ENCODE measurements at places on chromosomes 1 and 21.

DNA sequence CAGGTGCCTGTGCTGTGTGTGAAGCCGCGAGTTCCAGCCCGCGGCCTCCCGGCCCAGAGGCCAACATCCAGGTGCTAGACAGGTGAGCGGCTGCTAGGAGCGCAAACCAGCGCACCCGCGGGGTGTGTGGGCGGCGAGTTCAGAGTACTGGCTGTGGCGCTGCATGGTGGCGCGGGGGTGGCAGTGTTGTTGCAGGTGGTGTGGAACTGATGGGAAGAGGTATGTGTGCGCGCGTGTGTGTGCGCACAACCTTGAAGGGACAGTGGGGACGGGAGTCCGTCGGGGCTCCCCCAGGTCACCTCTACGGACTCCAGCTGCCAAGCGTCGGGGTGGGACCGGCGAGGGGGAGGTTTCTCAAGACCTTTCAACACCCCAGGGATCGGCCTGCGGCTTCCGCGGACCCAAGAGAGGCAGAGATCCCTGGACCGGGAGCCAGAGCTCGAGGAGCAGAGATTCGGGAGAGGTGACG, 433 bp upstream of the DMBX1 start:
- DNase-seq, result peak; percentile 44

DNA sequence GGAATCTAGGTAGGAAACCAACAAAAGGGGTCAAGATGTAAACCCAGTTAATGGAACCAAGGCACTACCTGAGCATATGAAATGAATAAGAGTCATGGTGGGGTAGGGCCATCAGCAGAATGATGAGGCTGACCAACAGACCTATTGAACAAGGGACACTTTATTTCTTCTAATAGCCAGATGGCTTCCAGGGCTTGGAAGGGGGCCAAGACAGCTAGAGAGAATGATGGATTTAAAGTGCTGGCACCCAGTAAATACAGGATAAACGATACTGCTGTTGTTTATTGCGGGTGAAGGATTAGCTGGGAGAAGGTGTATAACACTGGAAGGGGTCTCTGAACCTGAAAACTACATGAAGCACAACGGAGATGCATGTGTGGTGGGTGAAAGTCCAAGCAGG, 15.6 kb downstream of the DDAH1 start:
- DNase-seq, result no peak

GRCh38 chr1:3209201-3209600, 140.2 kb downstream of the PRDM16 start:
- no peak for DNase-seq

DNA sequence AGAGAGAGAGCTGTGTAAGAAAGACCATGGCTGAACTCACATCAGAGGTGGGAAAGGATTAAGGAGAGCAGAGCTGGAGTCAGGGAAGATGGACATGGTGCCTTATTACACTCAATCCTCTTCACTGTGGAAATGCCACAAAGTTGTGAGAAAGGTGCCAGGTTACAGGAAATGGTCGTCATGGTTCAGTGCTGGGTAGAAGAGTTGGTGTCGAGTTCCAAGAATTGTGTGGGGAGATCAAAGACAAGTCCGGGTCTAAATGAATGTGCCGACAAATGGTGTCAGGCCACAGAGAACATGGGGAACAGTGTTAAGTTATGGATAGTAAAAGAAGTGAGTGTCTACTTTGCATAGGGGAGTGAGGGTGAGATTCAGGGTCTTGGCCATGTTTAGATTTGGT, 40.9 kb downstream of the LAMC2 start:
- DNase-seq, result no peak

DNA sequence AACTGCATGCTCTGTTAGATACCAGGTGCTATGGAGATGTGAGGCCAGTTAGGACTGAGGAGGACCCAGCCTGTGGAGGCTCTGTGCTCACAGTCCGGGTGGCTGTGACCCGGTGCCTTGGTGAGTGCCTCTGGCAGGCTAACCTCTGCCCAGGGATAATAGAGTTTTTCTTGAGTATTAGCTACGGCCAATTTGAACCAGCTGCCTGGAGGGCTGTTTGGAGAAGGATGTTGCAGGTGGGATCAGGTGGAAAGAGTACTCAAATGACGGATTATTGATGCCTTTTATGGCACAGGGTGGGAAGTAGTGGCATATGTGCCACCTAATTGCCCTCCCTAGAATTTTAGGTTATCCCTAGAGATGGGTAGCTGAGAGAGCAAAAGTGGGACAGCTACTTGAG, 182.7 kb downstream of the GRIK3 start:
- DNase-seq, result no peak

GRCh38 chr1:116958110-116958509, 43.5 kb upstream of the CD101 start:
- no peak for DNase-seq

- DNase-seq, result no peak
Observed at GRCh38 chr1:46244656-46245371, 2.7 kb upstream of the RAD54L start.

- no peak for DNase-seq
Observed at GRCh38 chr1:12339811-12340543, 110.1 kb downstream of the VPS13D start.

DNA sequence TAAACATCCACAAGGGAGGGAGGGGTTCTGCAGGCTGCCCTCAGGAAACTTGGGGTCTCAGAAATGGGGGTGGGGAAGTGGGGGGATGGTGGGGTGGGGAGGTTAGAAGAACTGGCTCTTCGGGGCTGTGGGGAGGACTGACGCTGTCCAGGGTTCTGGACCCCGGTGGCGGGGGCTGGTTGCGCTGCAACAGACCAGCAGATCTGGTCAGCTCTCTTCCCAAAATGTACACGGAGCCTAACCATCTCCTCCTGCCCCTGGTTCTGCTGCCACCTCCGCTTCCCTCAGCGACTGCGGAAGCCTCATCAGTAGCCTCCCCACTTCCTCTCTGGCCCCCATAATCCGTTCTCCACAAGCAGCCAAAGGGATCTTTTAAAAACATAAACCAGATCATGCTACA, 29.3 kb upstream of the C1QA start:
- no peak for DNase-seq

GRCh38 chr21:18398843-18399242, 4.7 kb downstream of the TMPRSS15 start:
- no peak for DNase-seq

DNA sequence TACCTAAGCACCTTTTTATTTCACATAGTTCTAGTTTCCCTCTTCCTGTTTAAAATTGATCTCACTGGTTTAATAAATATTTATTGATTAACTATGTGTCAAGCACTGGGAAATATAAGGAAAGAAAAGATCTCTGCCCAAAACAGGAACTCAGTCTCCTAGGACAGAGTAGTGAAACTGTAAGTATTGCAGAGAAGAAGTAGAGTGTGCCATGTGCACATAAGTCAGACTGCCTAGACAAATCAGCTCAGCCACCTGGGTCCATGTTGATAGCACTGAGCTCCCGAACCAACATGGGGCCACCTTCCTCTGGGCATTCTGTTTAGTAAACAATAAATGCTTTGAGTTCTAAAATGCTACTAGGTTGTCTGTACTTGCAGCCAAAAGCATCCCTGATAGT, 9.8 kb upstream of the SSX2IP start:
- DNase-seq, result no peak

DNA sequence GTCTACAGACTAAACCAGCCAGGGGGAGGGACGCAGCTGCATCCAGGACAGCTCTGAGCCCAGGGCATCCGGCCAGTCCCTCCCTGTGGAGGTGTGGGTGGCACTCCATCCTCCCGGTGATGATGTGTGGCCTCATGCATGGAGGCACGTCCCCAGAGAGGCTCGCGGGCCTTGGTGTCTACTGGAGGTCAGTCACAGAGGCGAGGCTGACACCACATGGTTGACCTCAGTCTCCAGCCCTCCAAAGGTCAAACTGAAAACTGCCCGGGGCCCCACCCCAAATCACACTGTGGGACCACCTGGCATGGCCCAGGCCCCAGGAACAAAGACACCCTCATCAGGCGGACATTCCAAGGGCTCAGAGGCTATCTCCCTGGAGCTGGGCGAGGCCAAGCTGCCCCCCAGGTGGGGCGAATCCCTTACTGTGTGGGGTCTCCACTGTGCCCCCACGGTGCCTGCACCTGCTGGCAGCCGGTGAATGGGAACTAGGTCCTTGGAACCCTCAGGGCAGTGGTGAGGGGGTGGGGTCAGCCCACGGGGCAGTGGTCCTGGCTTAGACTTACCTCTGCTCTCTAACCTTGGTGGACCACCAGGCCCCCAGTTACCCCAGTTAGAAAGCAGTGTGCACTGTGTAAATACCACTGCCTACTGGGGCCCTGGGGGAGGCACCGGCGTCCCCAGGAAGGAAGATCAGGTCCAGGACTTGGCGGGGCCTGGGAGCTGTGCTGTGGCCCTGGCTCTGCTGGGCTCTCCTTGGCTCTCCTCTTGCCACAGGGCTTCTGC, 49.1 kb downstream of the TRPM2 start:
- DNase-seq, result no peak

- DNase-seq, result peak; percentile 82
Observed at GRCh38 chr1:26744075-26744959, 43.4 kb upstream of the PIGV start.

- no peak for DNase-seq
Observed at GRCh38 chr1:231171623-231172197, 9.9 kb downstream of the TRIM67 start.

DNA sequence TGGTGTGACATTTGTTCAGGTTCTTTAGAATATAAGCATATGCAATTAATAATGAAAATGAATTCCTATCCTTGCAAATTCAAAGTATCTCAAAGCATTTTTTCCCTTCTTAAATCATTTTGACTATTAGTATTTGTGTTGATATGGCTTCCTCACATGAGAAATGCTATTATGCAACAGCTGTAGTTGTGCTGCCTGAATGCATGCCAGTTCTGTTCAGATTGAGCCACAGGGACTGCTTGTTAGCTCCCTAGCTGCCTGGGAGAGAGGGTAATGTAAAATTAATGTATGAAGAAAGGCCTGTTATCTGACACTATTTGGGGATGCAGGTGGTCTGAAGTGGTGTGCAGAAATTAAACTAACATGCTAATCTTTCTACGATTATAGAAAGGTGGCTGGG, 45.5 kb downstream of the CACHD1 start:
- DNase-seq, result no peak

DNA sequence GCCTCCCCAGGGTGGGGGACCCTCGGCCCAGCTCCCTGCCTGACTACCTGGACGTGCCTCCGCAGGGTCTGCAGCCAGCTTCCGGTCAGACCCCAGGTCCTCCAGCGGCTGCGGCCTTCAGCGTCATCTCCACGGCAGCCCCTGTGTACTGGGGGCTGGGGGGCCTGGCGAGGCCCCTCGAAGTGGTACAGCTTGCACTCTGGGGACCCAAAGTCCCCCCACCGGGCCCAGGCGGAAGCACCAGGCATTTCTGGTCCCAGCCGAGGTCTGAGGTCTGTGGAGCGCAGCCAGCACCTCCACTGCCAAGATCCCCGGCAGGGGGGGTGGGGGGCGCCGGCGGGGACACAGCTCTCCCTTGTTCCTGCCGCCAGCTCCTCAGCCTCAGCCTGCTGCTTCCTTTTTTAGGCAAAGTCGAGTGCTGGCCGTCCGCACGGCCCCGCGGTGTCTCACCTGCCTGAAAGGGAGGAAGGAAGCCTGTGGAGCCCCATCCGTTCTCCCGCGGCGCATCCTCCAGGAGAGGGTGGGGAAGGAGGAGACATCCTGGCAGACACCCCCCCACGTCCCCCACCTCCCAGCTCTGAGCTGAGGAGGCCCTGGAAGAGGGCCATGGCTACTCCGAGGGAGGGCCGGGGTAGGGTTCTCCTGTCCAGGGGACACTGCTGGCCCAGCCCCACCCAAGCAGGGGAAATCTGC, 1.2 kb upstream of the VWA1 start:
- DNase-seq, result no peak
